Mesendoderm (in vitro differentiated cells): ENCODE measurements at places on chromosomes 1 and 21.

DNA sequence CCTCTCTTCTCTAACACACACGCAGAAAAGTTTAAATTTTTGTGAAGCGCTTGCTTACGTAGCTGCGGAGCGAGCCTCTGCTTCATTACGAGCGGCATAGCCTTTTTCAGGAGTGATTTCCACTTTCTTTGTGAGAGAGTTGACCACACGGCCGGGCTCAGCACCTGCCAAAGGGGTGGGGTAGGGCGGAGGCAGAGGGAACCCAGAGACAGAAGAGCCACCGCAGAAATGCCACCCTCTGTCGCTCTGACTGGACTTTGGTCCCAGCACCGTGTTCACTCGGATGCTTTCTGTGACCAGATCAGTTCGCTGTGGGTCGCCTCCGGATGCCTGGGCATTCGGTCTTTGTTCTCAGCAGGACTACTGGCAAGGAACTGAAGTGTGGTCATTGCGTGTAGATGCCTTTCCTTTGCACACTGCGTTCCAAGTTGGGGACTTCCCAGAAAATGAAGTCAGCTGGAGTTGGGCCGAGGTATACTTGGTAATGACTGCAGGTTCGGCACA lies 883 bp downstream of the CHODL start:
- peak; percentile 7 for DNase-seq

DNA sequence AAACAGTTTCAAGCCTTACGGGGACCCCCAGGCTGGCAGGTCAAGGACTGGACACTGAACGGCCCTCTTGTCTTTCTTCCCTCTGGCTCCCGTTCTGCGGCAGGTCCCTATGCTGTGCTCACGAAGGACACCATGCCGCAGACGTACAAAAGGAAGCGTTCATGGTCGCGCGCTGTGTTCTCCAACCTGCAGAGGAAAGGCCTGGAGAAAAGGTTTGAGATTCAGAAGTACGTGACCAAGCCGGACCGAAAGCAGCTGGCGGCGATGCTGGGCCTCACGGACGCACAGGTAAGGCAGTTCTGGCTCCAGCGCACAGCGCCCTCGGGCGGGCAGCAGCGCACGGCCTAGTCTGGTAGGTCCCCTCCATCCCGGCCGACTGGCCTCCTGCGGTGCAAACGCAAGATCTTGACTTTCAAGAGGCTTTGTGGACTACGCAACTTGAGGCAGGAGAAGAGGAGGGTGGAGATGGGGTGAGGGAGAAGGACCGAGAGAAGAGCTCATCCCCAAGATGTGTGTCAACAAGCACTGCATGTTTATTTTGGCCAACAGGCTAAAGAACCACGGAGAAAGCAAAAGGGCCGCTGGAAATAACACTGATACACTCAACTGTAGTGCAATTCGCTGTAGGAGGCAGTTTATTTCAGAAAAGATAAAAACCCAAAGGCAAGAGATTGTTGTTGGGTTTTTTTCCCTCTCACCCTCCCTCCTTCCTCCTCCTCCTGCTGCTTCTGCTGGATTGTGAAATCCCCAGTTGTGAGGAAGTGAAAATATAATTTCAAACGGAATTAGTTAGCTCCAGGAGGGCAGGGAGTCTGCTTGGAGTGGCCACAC lies 3.0 kb downstream of the HLX start:
- DNase-seq: peak; percentile 87

GRCh38 chr1:248842781-248843331 lies 4.8 kb downstream of the ZNF672 start:
- no peak for DNase-seq

DNA sequence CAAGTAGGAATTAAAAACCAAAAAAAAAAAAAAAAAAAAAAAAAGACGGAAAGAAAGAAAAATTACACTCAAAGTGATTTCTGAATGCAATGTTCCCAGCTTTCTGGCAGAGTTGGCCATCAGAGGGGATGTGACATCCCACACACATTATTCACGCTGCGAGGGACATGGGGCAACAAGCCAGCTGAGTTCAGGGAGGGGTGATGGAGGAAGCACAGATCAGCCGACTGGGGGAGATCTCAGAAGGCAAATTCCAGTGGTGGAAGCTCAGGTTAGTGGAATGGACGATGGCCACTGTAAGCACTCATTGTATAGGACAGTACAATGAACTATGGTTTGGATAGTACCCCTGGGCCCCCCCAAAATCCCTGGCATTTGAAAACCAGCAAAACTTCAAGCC lies 311.9 kb downstream of the PCP4 start:
- DNase-seq: no peak
